ENCODE measurements at places on chromosomes 7 and 10.

- peak; percentile 94 for DNase-seq
Observed at GRCh38 chr7:122412883-122413282, 108.3 kb upstream of the FEZF1 start.

DNA sequence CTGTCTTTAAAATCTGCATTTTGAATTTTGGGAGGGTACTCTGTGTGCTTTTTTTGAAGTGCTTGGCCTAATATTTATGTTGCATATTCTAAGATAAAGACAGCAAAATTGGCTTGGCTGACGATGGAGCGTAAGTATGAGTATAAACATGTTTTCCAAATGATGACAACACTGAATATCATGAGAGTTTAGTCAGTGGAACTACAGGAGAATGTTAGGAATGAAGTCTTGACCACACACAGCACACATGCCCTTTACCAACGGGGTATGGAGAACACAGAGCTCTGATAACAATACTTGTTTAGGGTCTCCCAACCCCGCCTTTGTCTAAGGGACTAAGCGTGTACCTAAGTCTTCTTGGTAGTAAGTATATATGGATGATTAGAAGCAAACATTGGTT lies 253.9 kb upstream of the FZD8 start:
- peak; percentile 86 for DNase-seq

DNA sequence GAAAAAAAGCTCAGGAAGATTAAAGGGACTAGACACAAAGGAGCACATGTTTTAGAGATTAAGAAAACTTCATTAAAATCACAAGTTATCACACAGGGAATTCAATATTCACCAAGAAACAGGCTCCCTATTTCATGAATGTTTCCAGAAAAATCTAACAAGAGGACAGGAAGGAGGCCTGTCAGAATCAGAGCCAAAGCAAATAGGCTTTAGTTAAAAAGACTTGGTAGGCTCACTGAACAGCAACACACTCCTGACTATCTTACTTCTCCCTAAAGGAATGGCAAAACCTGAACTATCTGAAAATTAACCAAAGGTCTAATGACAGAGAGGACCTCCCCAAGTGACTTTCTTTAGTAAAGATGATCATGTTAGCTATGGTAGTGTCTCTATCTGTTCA lies 188.3 kb upstream of the MEOX2 start:
- peak; percentile 41 for DNase-seq

DNA sequence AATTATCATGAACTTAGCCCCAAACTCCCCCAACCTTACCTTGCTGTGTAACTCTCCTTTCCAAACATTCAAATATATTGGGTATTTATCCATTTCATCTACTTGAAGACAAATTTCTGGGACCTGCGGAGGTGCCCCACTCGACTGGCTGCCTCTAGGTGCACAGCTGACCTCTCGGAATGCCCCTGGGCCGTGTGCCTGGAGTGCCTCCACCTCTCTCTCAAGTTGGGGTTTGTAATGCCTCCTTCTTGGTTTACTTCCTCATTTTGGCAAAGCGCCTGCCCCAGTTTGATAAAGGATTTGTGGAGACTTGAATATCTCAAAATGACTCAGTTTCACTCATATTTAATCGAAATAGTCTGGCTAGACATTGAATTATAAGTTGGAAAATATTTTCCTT lies 16.6 kb downstream of the ZNF777 start:
- no peak for DNase-seq

GRCh38 chr10:14172336-14172950 lies 158.3 kb downstream of the FRMD4A start:
- DNase-seq: no peak

DNA sequence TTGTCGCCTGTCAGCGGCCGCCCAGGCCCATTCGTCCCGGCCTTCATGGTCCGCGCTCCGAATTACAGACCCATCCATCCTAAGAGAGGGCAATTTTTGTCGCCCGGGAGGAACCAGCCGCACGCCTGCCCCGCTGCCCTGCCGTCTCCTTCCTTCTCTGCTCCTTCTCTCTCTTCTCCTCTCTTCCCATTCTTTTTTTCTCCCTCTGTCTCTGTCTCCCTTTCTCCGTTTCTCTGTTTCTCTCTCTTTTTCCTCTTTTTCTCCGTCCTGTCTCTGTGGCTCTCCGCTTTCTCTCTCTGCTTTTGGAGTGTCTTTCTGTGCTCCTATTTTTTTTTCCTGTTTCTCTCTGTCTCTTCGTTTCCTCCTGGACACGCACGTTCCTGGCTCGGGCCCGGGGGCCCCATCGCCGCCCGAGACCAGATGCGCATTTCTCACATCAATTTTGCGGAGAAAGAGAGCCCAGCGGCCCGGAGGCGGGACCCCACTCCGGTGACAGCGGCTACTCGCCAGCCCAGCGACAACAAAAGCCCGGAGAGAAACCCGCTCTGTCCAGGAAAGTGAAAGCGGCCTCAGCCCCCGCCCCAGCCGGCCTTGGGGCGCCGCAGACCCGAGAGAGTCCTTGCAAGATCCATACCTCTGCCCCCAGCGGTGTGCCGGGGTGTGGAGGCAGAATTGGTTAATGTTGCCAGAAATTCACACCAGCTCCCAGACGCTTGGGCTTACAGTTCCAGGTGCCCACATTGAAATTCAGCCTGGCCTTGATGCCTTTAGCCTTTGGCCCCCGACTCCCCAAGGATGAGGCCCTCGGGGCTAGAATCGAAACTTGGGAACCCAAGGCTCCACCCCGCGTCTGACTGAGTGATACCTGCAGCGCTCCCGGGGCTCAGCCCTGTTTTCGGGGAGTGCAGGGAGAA lies 4.1 kb downstream of the LBX1 start:
- no peak for DNase-seq

- DNase-seq: no peak
Observed at GRCh38 chr7:116593359-116594075, 68.7 kb downstream of the CAV1 start.

GRCh38 chr10:15485684-15486316 lies 114.7 kb upstream of the FAM171A1 start:
- DNase-seq: peak; percentile 98

GRCh38 chr7:108503112-108504026 lies 22.6 kb downstream of the PNPLA8 start:
- DNase-seq: peak; percentile 50

DNA sequence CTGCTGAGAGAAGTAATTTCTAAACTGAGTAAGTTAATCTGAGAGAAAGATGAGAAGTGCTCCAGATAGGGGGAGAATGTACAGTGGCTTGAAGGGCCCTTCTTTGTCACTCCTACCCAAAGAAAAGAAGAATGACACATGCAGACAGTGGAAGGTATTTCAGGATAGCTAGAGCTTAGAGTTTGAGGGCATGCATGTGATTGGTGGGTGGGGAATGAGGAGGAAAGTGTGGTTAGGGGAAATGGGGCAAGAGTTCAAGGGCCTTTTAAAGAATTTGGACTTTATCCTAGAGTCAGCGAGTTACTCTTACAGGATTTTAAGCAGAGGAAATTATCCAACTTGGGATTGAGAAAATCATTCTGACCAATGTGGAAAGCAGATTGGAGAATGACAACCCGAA lies 50.0 kb downstream of the ANLN start:
- no peak for DNase-seq

DNA sequence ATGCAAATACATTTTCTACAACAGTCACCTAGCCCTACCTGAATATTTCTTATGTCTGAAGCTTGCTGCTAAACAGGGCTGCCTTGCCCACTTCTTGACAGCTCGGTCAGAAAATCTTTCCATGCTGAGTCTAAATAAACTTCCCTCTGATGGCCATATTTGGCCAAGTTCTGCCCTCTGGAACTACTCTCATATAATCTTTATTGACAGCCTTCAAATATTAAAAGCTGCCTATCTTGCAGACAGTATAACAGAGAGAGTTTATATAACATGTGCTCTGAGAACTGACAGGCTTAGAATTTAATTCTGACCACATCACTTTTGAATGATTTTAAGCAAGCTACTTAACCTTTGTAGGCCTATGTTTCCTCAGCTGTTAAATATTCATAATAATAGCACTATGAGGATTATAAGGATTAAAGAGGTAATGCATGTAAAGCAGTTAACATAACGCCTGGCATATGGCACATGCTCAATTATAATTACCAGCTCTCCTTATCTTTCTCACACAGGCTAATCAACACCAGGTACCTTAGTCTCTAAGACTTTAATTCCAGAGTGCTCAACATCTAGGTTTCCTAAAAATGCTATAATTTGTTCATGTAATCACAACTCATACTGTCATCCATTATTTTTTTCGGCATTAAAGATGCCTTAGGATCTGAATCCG lies 334.1 kb downstream of the HPSE2 start:
- no peak for DNase-seq

DNA sequence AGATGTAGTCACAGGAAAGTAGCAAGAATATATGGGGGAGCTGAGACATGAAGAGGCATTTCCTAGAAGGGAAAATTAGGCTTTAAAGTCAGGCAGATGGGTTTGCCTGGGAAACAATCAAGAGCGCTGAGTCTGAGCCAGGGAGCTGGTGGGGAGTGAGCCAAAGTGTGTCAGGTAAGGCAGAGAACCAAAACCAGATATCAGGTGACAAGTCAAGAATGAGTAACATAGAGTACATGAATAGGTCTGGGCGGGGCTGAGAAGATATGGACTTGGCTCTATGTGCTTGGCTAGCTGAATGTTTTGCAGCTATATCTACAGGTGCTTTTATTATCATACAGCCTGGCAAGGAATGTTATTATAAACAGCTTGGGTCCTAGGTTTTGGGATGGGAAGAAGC lies 49.3 kb downstream of the GPR141 start:
- DNase-seq: no peak

DNA sequence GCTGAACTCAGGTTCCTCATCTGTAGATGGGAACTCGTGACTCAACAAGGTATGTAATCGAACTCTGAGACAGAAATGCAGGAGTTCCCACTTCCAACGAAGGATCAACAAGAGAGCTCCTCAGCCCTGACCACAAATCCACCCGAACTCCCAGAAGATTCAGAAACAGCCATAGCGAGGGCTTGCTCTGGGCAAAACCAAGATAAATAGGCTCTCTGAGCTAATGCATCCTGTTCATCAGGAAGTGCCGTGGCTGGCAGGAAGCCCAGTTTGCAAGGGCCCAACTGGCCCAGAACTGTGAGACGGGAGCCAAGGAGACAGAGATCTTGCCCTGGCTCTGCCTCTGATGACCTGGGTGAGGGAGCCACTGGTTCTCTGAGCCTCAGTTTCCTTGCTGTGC lies 141.7 kb upstream of the PFKP start:
- peak; percentile 49 for DNase-seq

GRCh38 chr7:71885487-71885886 lies 526.7 kb downstream of the CALN1 start:
- DNase-seq: no peak

DNA sequence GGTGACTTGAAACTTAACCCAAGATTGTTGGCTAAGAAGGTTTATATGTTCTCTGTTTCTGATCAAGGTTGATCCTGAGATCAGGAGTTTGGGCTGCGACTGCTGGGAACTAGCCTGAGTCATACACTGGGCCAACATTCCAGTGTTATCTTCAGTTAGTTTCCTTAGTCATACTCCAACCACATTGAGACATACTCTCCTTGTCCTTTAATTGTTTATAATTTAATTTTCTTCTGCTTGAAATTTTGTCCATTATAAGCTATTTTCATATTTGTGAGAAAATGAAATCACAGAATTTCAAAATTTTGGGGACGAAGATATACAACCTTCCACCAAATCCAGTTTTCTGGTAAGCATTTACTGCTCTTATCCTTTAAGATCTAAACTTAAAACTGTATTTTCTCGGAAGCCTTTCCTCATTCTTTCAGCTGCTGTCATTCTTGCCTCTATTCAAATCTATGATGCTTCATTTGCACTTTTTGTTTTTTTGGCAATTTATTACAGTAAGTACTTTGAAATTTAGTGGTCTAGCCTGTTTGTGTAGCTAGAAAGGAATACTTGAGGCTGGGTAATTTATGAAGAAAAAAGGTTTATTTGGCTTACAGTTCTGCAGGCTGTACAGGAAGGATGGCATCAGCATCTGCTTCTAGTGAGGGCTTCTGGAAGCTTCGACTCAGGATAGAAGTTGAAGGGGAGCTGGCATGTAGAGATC lies 63.4 kb upstream of the POT1 start:
- peak; percentile 93 for DNase-seq

GRCh38 chr10:132290631-132291030 lies 17.1 kb downstream of the STK32C start:
- DNase-seq: no peak

DNA sequence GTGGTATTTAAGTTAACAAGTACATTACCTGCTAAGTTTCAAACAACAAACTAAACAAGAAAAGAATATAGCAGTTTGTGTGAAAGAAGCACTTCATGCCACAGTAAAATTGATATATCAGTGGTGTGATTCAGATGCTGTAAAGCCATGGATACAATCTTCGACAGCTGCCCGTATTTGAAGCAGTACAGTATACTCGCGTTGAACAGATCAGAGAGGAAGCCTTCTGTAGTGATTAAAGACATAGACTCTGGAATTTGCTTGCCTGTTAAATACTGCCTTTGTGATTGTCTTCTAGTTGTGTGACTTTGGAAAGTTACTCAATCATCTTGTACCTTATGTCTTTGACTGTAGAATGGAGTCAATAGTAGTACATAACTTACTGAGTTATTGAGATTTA lies 71.7 kb downstream of the CHRM2 start:
- DNase-seq: no peak

DNA sequence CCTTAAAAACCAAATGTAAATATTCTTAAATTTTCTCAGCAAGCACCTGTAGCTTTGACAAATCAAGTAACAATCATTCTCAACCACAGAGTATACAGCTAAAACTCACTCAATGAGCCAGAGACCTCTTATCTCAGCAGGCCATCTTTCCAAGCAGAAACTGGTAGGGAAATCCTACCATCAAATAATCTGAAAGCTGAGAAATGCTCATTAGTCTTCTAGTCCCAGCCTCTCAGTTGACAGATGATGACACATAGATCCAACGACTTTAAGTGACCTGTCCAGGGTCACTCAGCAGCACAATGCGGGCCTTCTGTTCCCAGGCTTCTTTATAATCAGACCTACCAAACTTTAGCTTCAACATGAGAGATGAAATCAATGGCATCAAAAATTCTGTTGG lies 184.6 kb downstream of the SGMS1 start:
- DNase-seq: no peak

DNA sequence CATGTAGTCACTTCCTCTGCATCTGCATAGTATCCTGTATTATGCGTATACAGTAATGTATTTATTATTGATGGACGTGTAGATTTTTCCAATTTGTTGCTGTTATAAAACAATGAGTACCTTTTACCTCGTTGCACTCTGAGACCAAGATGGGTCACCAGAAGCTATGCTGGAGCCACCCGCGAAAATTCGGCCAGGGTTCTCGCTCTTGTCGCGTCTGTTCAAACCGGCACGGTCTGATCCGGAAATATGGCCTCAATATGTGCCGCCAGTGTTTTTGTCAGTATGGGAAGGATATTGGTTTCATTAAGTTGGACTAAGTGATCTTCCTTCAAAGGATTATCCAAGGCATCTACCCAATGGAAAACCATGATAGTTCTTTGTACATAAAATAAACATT lies 1.0 kb downstream of the PSMC2 start:
- no peak for DNase-seq
